ENCODE measurements at places on chromosomes 6 and 20.

DNA sequence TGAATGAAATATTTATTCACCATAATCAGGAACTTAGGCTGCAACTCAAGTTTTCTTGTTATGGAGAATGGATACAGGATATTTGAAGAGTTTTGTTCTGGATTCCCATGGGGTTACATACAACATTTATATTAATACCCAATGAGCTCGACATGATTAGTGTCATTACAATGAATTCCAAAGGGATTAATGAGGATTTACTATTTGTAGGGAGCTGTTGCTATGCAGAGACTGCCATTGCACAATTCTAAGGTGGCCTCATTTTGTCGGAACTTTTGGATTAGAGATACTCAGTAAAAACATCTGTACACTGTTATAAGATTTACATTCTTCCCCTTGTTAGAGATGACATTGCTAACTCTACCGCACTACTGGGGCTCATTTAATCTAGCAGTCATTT lies 586.8 kb upstream of the MAP3K7 start:
- H3K27me3 ChIP-seq: no peaks in the 10 kb centered on the region
- no peak overlapping the region for H3K27ac ChIP-seq
- no peak overlapping the region for H3K4me3 ChIP-seq
- DNase-seq: no peak
- no peaks in the 10 kb centered on the region for H3K4me1 ChIP-seq

- H3K36me3 ChIP-seq: no peaks in the 10 kb centered on the region
- H3K4me1 ChIP-seq: no peaks in the 10 kb centered on the region
- DNase-seq: no peak
- no peak overlapping the region for H3K4me3 ChIP-seq
- H3K27me3 ChIP-seq: no peaks in the 10 kb centered on the region
Observed at GRCh38 chr20:52270001-52270606, 78.5 kb upstream of the ZFP64 start.

- H3K27me3 ChIP-seq: no peaks in the 10 kb centered on the region
- H3K36me3 ChIP-seq: no peaks in the 10 kb centered on the region
- H3K4me1 ChIP-seq: peaks cover 28% of the 10 kb centered on the region
- no peak overlapping the region for H3K27ac ChIP-seq
Observed at GRCh38 chr6:90393232-90393884, 96.7 kb upstream of the BACH2 start.

DNA sequence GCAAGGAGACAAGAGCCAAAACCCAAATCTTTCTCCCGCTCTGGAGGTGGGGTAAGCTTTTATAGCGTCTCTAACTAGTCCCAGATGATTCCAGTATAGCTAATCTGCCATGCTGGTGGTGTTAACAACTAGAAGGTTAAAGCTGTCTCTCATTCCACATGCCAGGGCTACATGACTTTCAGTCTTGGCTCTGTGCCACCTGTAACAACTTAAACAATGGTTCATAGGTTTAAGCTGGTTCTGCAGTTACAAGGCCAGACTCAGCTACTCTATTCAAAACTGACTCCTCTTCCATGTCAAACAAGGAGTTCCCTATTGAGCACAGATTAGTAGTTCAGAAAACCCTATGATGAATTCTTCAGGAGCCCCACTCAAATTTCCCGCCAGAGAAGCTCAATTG lies 128.9 kb downstream of the ELOVL4 start:
- no peak overlapping the region for H3K4me3 ChIP-seq
- DNase-seq: no peak
- no peaks in the 10 kb centered on the region for H3K36me3 ChIP-seq

DNA sequence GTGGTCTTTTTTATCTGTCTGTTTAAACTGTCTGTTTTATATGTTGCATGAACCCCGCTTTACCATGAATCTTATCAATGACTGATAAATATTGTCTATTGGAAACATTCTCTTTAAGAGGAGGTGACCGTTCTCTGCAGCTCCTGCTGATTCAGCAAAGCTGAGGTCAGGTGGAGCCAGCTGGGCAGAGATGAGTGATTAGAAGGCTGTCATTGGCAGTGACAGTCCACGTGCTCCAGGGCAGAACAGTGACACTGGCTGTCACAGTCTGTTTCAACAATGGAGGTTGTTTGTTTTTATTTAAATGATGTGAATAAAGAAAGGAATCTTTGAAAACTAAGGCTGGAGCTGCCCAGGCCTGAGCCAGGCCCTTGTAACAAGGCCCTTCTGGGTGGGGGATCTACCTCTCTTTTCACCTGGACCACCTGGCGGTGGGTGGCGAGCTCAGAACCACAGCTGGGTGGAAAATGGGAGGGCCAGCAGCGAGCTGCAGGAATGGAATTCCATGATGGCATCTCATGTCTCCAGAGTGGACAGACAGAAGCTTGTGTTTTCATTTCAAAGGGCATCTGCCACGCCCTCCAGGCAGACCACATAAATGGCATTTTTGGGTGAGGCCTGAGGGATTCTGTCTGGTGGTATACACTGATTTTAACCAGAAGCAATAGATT lies 12.6 kb downstream of the SYNJ2 start:
- H3K36me3 ChIP-seq: no peaks in the 10 kb centered on the region
- peak; percentile 25 for DNase-seq
- no peak overlapping the region for H3K27ac ChIP-seq
- H3K27me3 ChIP-seq: no peaks in the 10 kb centered on the region
- no peak overlapping the region for H3K4me3 ChIP-seq
- peaks cover 2% of the 10 kb centered on the region for H3K4me1 ChIP-seq

DNA sequence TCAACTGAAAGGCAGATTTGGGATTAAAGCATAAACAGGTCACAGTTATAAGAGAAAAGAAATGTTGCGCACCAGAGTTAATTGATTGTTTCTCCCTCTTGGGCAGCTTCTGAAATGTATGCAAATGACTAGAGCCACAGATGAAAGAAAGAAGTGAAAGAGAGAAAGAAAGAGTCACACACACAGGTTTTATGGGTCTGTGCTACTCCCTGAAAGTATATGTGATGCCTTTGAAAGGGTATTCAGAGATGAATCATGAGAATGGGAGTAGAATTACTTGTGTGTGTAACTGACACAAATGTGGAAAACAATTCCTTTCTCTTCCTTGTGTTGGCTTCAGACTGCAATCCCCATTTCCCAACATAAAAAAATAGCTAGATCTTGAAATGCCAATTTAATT lies 196.9 kb downstream of the FOXA2 start:
- no peaks in the 10 kb centered on the region for H3K36me3 ChIP-seq
- H3K27ac ChIP-seq: no peak overlapping the region
- no peak overlapping the region for H3K4me3 ChIP-seq
- peaks cover 4% of the 10 kb centered on the region for H3K27me3 ChIP-seq
- DNase-seq: no peak

- peak overlapping the region; percentile 96 for H3K4me3 ChIP-seq
- peak overlapping the region; percentile 98 for H3K27ac ChIP-seq
- peaks cover 12% of the 10 kb centered on the region for H3K4me1 ChIP-seq
- H3K36me3 ChIP-seq: no peaks in the 10 kb centered on the region
Observed at GRCh38 chr6:34393191-34393965, 909 bp upstream of the NUDT3 start.

DNA sequence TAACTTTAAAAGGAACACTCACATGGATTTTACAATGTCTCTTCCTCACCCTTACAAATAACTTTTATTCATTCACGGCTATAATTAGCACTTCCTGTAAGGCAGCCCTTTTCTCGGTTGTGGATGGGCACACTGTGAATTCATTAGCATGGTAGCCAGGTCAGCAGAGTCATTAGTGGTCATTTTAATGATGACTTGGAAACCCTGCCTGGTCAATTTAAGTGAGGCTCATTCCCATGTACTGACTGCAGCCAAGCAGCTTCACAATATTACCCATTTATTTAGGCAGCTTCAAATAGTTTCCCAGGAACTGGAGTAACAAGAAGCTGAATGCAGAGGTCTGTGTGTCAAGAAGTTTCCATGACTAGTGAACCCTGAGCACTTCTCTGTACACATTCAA lies 248.8 kb downstream of the KHDC1L start:
- H3K36me3 ChIP-seq: no peaks in the 10 kb centered on the region
- no peak for DNase-seq
- H3K27me3 ChIP-seq: no peaks in the 10 kb centered on the region
- no peak overlapping the region for H3K4me3 ChIP-seq
- no peaks in the 10 kb centered on the region for H3K4me1 ChIP-seq

GRCh38 chr6:88538130-88538706 lies 372.1 kb upstream of the CNR1 start:
- DNase-seq: no peak
- H3K27ac ChIP-seq: no peak overlapping the region
- no peak overlapping the region for H3K4me3 ChIP-seq
- no peaks in the 10 kb centered on the region for H3K27me3 ChIP-seq
- no peaks in the 10 kb centered on the region for H3K36me3 ChIP-seq

DNA sequence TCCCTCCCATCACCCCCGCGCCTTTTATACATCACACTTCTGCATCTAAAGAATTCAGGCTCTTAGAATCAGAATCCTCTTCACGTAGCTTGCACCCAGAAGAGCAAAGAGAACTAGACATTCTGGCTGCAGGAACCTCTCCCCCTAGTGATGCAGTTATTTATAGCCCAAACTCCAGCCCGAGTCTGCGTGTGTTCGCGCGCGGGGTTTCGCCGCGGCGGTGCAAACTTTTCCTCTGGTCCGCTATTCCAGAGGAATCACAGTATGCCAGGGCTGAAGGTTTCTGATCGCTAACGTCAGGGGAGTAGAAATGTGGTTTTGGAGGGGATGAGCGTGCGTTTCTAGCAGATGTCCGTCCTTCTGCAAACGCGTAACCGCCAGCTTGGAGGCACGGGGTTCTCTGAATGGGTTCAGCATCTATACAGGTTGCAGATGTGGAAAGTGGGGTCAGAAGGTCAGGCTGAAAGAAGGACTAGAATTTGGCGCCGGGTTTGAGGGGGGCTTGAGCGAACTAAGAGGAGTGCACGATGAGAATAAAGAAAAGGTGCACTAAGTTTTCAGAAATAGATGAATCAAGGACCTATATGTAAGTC lies 1.8 kb downstream of the EPHA7 start:
- no peak overlapping the region for H3K27ac ChIP-seq
- peaks cover 67% of the 10 kb centered on the region for H3K27me3 ChIP-seq
- peak overlapping the region; percentile 60 for H3K4me3 ChIP-seq
- no peak for DNase-seq

DNA sequence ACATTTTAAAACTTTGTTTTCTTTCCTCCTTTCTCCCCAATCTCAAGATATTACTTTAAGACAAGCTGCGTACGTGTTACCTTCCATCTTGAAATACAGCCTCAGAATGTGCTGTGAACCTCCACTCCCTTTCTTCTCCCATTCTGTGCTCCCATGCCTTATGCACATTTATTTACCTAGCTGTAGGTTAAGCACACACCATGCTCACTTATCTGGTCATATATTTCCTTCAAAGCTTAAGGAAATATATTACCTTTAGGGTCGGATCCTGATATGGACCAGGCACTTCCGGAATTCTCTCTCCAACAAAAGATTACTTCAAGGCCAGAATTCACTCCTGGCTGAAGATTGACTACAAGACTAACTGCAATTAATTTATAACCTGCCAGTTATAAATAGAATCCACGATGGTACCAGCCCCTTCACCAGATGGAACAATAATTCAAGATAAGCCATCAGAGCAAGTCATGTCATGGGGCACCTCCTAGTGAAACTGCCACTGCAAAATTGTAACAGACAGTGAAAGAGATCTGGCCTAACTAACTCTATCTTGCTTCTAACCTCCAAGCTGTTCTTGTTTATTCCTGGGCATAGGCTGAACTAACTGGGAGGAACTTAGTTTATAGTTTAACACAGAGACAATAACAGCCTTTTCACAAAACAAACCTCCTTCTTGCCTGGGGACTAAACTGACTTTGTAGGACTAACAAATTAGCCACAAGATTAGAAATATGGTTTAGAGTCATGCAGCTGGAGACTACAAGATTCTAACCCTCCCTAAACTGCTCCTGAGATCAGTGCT lies 47.5 kb downstream of the OR2B6 start:
- peaks cover 13% of the 10 kb centered on the region for H3K27me3 ChIP-seq
- DNase-seq: no peak
- H3K36me3 ChIP-seq: no peaks in the 10 kb centered on the region
- H3K4me3 ChIP-seq: no peak overlapping the region
- no peak overlapping the region for H3K27ac ChIP-seq

GRCh38 chr6:142385352-142385751 lies 83.5 kb downstream of the ADGRG6 start:
- H3K36me3 ChIP-seq: no peaks in the 10 kb centered on the region
- DNase-seq: no peak
- H3K4me3 ChIP-seq: no peak overlapping the region

DNA sequence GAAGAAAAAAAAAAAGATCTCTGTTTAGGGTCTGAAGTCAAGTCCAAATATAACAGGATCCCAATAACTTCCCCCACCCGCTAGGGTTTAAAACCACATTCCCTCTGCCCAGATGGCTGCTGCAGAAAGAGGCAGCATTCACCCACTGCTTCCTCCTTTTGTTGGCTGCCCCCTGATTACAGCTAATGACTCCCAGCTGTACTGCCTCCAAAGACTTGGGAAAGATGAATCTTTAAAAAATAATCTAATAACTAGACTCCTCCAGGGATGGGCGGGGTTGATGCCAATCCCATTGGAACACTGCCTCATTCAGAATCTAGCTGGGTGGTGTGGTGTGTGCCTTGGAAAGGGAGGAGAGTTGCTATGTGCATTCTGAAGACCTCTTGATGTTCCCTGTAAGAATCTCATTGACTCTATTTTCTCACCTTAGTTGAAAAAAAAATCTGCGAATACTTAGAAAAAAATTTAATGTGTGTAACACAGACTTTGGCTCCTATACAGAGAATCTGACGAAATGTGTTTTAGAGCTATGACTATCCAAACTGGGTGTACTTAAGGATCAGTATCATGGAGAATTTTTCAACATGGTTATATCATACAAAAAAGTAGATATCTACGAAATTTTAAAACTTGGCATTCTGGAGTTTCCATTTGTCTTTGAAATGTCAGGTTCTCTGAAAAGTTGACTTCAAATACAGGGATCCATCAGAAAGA lies 174.0 kb downstream of the RNF144B start:
- H3K27ac ChIP-seq: no peak overlapping the region
- no peaks in the 10 kb centered on the region for H3K36me3 ChIP-seq
- H3K4me1 ChIP-seq: no peaks in the 10 kb centered on the region
- H3K4me3 ChIP-seq: no peak overlapping the region

- H3K36me3 ChIP-seq: peaks cover 3% of the 10 kb centered on the region
- no peak for DNase-seq
- no peak overlapping the region for H3K27ac ChIP-seq
- H3K4me3 ChIP-seq: no peak overlapping the region
- H3K4me1 ChIP-seq: no peaks in the 10 kb centered on the region
Observed at GRCh38 chr20:57658447-57658832, 38.2 kb upstream of the ZBP1 start.

DNA sequence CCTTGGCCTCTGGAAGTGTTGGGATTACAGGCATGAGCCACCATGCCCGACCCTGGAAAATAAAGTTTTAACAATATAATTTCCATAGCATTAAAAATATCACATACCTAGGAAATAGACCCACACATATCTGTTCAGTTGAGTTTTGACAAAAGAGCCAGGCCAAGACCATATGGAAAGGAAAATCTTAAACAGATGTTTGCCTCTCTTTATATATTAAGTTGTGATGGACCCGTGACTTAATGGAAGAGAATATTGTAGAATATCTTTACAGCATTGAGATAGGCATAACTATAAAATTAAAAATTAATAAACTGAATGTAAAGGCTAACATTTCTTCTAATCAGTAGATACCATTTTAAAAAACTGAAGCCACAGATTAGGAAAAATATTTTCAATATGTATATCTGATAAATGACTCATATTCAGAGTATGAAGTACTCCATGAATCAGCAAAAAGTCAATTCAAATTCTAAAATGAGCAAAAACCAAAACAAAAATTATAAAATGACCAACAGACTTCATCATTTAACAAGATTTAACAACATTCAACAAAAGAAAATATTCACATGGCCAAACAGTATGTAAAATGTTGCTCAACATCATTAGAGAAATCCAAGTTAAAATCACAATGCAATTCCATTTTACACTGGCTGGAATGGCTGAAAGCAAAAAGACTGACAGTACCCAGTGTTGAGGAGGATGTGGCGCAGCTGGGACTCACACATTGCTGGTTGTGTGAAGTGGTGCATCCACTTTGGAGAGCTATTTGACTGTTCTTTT lies 43.3 kb downstream of the GTF2H5 start:
- H3K27me3 ChIP-seq: peaks cover 9% of the 10 kb centered on the region

Data from spleen (tissue), 13 donors.